GM03348 (cell line): ENCODE measurements at places on chromosomes 7 and 10.

- no peak for DNase-seq
Measured at GRCh38 chr10:7218968-7219367, 191.9 kb downstream of the SFMBT2 start.

DNA sequence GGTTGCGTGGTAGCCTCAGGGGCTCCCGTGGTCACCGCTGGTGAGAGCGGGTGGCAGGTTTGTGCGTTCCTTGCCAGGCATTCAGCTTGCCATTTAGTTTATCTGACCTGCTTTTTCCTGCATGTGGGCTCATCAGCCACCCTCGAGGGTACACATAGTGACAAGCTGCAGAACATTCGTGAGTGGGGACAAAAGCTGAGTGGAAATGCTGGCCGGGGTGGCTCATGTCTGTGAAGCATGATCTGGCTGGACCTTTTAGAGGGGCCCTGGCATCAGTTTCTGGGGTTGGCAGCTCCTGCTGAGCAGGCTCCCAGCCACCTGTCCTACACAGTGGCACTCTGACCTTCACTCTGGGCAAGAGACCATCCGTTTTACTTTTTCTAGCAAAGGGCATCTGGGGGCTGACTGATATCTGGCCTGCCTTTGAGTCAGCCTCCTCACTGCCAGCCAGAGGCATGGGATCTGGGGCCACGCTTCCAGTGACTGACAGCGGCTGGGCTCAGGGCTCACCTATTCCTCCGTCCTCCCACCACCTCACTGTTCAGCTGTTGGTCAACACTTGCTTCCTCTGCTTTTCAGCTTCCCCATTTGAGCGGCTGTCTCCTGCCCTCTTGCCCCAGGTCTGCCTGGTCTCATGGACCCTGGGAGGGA, 75.0 kb downstream of the LANCL2 start:
- peak; percentile 12 for DNase-seq

DNA sequence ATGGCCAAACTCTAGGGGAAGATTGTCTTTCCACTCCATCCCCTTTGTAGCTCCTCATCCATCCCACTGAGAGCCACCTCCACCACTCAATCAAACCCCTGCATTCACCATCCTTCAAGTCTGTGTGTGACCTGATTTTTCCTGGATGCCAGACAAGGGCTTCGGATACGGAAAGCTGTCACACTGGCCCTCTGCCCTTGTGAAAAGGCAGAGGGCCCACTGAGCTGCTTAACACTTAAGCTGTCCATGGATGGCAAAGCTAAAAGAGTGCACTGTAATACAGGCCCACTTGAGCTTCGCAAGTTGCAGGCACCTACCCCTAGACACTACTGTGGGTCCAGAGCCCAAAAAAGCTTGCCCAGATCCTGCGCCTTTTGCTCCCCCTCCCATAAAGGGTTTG, 237.2 kb downstream of the MAGI2 start:
- no peak for DNase-seq

- no peak for DNase-seq
Measured at GRCh38 chr10:132653721-132654120, 116.1 kb downstream of the INPP5A start.
